DMS153 (cell line): ENCODE measurements at places on chromosomes 3 and 15.

GRCh38 chr3:6351752-6352151 is 509.2 kb upstream of the GRM7 start:
- DNase-seq, result no peak

- DNase-seq, result no peak
These were observed 145.4 kb downstream of the ERC2 start for GRCh38 chr3:56322862-56323261.

DNA sequence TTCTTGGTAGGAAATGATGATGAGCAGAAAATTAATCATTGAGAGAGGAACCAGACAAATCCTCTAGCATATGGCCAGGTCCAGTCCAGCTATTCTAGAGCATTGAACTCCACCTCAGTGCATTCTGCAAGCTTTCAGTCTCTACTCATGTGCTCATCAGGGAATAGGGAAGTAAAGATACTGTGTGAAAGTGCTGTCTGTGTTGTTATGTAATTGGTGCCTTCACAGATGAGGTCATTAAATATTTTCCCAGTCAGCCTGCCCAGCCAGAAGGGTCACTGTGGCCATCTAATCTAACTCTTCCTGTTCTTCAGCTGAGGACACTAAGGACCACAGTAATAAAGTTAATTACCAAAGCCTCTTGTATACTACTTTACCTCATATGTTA is 28.2 kb downstream of the C3orf62 start:
- no peak for DNase-seq

DNA sequence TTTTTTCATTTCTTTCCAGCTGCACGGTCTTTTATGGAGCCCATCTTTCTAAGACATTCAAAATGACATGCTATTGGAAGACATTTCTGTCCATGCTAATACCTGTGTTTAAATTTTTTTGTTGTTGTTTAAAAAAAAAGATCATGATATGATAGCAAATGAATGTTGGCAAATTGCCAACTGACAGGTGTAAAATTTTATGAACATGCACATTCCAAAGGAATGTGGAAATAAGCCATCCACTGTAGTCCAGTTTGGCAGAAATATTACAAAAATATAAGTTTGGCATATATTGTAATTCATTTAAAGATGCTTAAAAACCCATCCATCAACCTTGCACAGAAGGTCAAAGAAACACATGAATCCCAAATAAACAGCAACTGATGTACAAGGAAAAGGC is 75.6 kb upstream of the WNT5A start:
- DNase-seq, result no peak

GRCh38 chr3:197222937-197223370 is 75.5 kb downstream of the DLG1 start:
- DNase-seq, result no peak
